Mucosa of gallbladder (tissue), 1 donor: ENCODE measurements at places on chromosomes 16 and 17. TPM values are rescaled to one million over a fixed set of nuclear protein-coding genes. Genes with fewer than 3 reads are reported as not detected.

The MYH8 gene
- total RNA-seq: not detected

- peak; percentile 44 for DNase-seq
Observed at GRCh38 chr16:3012828-3013420, at the start of gene CLDN9. TSS of gene CLDN9 (plus strand) at chr16:3012923. CDS start at chr16:3013363, 440 bp downstream.

DNA sequence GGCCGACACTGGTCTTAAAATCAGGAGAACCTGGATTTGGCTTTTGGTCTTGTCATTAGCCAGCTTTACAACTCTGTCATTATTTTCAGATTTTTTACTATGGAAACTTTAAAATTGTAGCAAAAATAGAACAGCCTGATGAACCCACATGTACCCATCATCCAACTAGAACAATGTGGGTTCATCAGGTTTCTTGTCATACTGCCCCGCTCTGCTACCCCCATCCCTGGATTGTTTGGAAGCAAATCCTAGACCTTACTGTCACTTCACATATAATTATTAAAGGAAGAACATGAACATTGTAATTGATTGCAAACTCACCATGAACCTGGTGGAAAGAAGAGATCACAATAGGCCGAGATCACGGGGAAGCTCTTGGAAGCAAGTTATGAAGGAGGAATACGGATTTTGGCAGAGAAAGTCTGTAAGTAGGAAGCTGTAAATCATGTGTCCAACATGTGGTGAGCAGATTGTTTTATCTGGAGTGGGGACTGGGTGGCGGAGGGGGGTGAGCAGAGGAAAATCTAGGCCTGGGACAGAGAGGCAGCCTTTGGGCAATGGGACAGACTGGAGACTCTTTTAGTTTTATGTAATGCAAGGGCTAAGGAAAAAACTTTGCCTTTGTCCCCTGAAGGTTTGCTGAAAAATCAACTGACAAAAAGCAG, 67.0 kb downstream of the PITPNC1 start:
- DNase-seq: no peak

DNA sequence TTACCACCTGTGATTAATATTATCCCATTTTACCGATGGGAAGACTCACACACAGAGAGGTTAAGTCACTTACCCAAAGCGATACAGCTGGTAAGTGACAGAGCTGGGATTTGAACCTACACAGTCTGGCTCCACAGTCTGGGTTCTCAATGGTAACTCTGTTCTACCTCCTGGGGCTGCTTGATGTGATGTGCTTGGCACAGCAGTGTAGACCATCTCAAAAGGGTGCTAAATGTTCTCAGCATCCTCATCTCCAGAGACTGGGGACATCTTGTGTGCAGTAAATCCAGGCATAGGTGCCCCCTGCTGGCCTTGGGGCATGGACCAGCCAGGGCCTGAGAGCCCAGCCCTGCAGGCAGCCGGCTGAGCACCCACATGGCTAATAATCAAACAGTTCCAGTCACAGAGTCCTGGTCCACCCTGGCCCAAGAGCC, 15.4 kb upstream of the KATNB1 start:
- DNase-seq: peak; percentile 57
